ENCODE measurements at places on chromosomes 12 and 14.

- no peak for DNase-seq
Measured at GRCh38 chr12:19648591-19648990, 209.3 kb downstream of the AEBP2 start.

DNA sequence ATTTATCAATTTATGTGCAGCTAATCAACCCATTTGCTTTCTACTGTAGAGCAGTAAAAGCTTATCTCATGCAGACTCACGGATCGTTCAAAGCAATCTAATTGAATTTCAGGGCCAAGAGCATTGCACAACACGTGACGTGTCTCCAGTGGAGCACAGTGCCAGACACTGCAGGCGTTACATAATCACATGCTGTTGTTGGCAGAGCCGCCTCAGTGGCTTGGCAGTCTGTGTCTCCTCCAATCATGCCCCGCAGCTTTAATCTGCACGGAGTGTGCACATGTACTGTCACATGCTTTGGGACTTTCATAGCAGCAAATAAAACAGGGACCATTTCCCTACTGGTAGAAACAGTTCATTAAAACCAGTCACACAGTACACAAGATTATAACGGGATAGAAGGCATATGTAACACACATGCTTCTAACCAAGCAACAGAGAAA, 309.3 kb downstream of the ITPR2 start:
- no peak for DNase-seq

- DNase-seq: no peak
Measured at GRCh38 chr12:53103860-53104305, 597 bp downstream of the SOAT2 start.

- no peak for DNase-seq
Measured at GRCh38 chr14:102772781-102773570, 4.3 kb upstream of the TRAF3 start.

DNA sequence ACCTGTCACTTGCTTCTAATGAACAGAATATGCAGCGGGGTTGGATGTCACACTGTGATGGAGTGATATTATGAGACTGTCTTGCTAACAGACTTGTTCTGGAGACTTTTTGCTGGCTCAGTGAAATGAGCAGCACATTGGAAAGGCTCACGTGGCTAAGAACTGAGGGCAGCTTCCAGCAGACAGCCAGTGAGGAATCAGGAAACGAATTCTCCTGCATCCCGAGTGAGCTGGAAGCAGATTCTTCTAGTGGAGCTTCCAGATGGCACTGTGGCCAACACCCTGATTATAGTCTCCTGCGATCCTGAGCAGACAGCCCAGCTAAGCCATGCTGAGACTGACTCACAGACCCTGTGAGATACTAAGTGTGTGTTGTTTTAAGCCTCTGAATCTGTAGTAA, 16.1 kb upstream of the TSPAN9 start:
- DNase-seq: no peak

DNA sequence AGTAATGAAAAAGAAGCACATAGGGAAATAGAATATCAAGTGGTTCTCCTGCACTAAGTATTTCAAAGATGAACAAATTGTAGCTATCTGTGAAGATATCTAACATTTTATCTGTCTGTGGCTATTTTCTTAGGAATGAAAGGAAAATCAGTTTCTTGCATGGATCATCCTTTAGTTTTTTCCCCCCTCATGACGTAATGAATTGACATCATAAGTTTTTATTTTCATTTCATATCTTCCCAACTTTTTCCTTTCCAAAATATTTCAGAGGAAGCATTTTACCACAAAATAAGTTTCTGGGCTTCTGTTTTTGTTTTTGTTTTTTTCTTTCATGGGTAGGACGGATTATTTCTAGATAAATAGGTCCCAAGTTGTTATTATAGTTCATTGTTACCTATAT, 996.6 kb downstream of the TMEM121 start:
- DNase-seq: no peak

DNA sequence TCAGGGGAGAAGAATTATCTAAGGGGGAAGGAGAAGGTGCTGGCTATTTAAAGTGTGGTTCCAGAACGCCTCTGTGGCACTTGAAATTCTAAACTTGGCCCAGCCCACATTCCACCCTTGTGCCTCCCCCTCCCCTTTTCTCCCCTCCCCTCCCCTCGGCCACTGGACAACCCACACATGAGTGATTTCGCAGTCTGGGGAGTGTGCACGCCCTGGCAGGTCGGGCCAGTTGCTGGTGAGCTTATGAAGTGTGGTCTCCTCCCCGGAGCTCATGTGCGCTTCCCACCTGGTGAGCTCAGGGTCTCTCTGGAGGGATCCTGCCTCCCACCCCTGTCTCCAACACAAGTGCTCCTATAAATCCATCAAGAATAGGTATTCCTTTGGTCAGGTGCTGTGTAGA, at the start of gene SLC6A13:
TSS of gene SLC6A13 (minus strand) at position 20 of the 400 bp plus-strand sequence. CDS start 2,784 bp downstream, outside the sequence.
- DNase-seq: no peak

DNA sequence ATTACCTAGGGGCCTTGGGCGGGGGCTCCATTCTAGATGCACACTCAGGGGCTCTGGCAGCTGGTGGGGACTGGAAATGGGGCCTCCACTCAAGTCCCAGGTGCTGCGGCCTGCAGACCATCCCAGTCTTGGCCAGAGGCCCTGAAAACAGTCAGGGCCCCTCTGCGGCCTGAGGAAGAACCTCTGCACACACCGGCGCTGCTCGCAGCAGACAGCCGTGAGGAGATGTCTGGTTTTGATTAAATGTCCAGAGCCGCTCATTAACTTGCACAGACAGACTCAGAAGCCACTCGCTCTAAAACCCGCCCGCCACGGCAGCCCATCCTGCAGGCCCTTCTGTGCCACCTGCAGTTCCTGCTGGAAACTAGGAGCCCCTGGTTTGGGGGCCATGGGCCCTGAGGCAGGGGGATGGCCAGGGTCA, 36.4 kb upstream of the NCOR2 start:
- DNase-seq: no peak

DNA sequence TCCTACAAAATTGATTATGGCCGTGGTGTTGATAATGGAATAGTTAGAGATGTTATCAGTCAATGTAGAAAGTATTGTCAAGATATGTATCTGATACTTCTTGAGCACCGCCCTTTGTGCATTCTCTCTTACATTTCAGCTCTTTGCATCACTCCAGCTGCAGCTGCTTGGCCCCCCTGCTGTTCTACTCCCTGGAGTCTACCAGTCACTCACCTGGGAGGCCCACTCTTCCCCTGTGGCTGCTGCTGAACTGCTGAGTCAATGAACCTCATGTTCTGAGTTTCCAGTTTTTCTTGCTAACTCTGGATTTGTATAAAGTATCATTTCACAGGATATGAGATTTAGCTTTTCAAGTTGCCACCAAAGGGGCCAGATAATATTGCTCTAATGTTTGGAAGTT, 312.8 kb upstream of the SLC16A7 start:
- no peak for DNase-seq

- no peak for DNase-seq
Measured at GRCh38 chr12:113154351-113154973, 4.9 kb downstream of the CFAP73 start.

DNA sequence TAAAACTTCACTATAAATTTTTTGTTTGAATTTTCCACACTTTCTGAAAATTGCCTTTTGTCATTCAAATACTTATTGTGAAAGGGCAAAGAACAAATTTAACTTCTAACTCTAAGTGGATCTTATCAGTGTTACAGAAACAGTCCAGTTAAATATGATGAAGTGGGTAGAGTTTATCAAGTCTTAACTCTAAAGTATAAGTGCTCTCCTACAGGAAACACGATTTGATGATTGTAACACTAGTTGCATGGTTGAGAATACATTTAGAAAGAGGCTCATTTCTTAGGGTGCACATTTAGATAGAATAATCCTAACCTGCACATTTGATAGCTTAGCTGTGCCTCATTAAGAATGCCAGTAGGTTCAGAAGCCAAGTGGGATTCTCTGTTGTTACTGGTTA, 838.3 kb upstream of the ATXN7L3B start:
- DNase-seq: no peak

DNA sequence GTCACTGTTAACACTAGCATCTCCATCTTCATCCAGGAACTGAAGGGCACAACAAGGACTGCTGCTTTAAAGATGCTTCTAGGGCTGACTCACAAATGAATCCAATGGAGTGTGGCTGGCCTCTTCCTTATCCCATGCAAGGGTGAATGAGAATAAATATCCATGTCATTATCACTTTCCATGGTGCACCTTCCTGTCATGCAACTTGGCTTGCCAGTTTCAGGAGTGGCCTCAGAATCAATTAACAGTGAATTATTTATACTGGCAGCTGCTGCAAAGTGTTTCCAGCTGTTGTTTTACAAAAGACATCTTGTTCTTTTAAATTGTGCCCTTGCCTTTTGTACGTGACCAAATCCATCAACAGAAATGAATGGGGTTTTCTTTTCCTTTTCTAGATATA, 499.3 kb upstream of the TMEM132C start:
- DNase-seq: no peak

DNA sequence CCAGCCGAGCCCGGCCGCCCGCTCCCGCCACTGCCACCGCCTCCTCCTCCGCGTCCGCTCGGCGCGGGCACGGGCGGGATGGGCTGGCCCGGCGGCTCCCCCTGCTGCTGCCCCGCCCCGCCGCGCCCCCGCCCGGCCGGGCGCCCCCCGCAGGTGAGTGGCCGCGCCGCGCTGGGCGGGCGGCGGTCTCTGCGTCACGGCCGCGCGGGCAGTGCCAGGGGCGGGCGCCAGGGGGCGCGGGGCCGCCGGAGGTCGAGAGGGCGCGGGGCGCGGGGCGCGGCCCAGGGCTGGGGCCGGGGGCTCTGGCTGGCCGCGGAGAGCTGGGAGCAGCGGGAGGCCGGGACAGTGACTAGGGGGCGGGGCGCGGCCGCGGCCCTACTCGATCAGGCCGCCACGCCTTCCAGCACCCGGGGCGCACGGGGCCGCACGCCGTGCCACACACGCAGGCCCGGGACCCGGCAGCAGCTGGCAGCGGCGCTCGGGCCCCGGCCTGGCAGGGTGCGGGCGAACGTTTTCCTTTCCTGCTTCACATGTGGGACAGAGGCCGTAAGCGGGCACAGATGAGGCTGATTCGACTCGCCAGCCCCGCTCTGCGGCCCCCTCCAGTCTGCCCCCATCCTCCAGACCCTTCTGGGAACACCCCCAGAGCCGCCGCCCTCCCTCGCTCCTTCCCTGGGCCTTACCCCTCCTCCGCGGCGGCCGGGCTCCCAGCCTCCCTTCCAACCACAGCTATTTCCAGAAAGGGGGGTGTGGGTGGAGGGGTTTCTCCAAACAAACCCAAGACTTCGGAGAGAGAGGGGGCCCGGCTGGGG, 2.4 kb upstream of the TNS2 start:
- DNase-seq: peak; percentile 64

DNA sequence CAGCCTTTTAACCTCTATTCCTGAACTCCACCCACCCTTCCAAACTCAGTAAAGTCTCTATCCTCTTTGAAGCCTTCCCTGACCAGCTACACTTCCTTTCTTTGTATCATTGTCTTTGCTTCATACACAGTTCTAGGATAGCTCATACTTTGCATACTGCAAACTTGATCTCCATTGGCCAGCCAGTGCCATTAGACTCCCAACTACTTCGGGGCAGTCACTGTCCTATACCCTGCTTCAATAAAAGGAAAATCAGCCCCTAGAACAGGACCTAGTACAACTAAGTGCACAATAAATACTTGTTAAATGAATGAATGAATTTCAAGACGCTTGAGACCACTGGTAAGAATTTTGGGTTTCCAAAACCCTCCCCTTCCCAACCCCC, 521 bp upstream of the PIP4K2C start:
- no peak for DNase-seq

GRCh38 chr14:81200054-81200453, 20.7 kb downstream of the GTF2A1 start:
- DNase-seq: no peak

- no peak for DNase-seq
Measured at GRCh38 chr14:54715239-54715638, 148.3 kb downstream of the SAMD4A start.

DNA sequence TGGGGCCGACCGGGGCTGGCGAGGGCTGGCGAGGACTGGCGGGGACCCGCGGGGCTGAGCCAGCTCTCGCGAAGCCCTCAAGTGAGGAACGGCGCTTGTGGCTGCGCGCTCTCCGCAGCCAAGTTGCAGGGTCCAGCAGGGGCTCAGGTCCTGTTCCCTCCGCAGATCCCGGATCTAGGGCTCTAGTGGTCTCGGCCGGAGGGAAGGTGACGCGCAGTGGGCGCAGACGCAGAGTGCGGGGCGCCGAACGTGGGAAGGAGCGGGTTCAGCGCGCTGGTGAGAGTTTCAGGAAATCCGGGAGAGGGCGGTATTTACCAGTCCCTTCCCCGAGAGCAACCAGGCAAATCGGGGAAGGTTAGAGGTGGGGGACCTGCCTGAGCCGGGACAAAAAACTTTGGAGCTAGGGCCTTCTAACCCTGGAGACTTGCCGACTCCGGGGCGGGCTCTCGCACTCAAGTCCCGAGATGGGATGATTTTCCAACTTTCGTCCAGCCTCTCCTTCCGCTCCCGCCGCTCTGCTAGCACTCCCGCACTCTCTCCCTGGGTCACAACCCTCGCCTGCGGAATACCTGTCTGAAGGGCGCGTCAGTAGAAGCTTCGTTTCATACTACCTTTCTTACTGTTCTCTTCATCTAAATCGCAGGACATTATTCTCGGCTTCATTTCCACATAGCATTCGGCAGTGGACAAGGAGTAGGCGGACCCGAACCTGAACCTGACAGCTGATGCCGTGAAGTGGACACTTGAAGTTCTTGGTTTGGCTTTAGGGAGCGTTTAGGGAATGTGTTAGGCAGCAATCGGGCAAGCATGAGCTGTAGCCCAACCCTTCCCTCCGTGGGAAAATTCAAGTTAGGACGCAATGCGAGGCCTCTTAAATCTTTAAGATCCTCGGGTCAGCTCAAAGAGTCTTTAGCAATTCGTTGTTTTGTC, 13.6 kb upstream of the PAX9 start:
- DNase-seq: no peak

DNA sequence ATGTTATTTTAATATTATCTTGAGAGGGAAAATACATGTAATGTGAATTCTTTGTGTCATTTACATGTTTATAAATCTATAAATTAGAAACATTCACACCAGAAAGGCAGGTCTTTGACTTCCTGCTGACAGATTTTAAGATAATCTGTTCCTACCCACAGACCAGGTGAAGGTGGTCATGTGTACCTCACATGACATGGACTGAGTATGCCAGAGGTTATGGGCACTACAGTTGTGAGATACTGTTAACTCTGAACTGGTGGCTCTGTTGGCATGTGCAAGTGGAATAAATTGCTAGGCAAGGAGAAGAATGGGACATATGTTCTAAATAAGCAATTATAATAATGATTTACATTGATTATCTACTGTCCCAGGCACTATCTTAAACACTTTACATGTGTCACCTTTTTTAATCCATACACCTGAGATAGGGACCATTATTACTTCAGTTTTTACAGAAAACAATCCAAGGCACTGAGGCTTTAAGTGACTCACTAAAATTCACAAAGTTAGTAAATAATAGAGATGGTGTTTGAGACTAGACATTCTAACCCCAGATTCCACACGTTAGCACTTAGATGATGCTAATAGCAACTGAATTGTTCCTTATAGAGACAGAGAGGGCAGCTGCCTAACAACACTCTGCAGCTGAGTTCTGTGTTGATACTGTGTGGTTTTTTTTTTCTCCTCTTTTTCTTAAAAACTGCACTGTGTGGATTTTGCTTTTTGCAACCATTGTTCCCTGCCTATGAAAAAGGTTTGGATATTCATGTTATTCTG, 23.8 kb downstream of the SLC16A7 start:
- DNase-seq: no peak

GRCh38 chr14:95302667-95303506, 16.8 kb downstream of the CLMN start:
- no peak for DNase-seq
